ENCODE measurements at places on chromosomes 2 and 18.

DNA sequence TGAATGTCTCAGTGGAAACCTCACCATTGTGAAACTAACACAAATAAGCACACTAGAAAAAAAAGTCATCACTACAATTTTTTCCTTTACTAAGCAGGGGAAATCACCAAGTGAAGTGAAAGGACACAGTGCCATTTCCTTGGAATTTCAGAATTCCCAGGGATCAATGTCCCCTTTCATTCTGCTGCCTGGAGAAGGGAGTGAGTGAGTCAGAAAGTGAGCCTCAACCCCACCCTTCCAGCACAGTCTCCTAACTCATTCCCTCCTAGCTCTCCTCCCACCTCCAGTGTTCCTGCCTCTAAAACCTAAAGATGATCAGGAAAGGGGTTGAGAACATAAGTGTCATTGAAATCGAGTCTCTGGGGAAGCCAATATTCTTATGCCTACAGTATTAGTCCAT lies 608.5 kb downstream of the RNF144A start:
- DNase-seq: no peak

DNA sequence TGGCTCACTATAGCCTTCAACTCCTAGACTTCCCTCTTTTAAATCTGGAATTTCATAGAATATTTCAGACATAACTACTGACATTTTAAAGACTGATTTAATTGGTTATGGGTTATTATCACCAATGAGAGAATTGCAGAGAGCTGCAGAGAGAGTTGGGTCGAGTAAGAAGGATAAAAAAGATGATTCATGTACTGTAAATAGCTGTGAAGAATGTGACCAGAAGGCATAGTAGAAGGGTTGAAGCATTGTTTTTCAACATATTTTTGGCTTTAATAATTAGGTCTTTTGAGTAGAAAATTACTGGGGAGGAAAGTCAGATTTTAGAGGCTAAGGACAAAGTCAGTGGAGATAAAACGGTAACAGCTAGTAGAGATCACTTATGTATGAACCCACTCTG lies 503.2 kb upstream of the SLC8A1 start:
- DNase-seq: no peak

GRCh38 chr2:44623622-44624351 lies 262.0 kb downstream of the CAMKMT start:
- no peak for DNase-seq

DNA sequence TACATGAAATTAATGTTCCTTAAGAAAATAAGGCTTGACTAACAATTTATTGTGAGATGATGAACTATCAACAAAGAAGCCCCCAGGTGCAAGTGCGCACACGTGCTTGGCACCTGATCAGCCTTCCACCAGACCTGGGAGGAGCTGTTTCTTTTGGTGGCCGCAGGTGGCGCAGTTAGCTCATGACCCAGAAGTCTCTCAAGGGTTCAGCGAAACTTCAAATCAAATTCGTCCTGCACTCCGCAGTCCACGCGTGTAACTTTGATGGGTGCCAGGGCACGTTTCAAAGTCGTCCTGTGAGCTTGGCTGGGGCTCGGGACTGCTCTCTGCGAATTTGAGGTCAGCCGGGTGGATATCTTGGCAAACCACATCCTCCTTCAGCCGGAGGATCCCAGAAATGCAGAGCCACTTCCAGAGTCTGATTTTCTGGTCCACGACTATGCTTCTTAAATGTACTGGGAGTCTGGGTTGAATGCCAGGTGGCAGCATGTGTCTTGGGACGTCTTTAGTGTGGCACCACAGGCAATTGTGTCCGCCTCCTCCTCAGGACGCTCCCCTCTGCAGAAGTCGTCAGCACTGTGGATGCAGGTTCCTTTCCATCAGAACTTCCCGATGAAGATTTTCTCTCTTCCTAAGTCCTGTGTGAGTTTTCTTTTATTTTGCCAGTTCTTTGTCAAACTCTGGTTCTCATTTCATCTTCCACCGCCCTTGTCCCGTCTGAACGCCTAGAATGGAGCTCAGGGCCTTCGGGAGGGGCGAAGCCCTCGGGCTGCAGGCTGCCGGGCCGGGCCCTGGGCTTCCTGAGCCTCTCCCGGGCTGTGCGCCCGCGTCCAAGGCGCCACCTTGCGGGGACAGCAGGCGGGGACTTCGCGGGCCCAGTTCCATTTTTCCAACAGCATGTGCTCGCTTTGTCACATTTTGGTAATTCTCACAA lies 61.3 kb upstream of the RAPGEF4 start:
- DNase-seq: no peak

- no peak for DNase-seq
Measured at GRCh38 chr2:29627279-29627711, 294.1 kb downstream of the ALK start.

- DNase-seq: no peak
Measured at GRCh38 chr2:201704536-201704935, 6.1 kb upstream of the MPP4 start.

DNA sequence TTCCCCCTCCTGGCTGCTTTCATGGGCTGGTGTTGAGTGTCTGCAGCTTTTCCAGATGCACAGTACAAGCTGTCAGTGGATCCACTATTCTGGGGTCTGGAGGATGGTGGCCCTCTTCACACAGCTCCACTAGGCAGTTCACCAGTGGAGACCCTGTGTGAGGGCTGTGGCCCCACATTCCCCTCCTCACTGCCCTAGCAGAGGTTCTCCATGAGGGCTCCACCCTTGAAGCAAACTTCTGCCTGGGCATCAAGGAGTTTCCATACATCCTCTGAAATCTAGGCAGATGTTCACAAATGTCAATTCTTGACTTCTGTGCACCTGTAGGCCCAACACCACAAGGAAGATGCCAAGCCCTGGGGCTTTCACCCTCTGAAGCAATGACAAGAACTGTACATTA lies 1386.2 kb upstream of the ACVR2A start:
- no peak for DNase-seq

- no peak for DNase-seq
Measured at GRCh38 chr2:150944315-150944714, 317.3 kb downstream of the RBM43 start.

DNA sequence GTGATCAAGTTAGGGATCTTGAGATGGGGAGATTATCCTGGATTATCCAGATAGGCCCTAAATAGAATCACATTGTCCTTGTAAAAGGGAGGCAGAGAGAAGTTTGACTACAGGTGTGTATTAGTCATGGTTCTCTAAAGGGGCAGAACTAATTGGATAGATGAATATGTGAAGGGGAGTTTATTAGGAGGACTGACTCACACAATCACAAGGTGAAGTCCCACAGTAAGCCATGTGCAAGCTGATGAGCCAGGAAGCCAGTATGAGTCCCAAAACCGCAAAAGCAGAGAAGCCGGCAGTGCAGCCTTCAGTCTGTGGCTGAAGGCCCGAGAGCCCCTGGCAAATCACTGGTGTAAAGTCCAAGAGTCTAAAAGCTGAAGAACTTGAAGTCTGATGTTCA lies 275.8 kb downstream of the KCNS3 start:
- no peak for DNase-seq

DNA sequence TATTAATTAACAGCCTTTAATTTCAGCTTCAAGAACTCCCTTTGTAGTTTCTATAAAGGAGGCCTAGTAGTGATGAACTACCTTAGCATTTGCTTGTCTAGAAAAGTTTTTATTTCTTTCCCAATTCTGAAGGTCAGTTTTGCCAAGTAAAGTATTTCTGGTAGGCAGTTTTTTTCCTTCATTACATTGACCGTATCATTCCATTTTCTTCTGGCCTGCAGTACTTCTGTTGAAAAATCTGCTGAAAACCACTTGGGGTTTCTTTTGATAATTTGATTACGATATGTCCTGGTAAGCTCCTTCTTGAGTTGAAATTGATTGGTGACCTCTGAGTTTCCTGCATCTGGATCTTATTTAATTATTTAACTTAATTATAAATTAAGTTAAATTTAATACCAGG lies 691.8 kb downstream of the TSN start:
- no peak for DNase-seq

DNA sequence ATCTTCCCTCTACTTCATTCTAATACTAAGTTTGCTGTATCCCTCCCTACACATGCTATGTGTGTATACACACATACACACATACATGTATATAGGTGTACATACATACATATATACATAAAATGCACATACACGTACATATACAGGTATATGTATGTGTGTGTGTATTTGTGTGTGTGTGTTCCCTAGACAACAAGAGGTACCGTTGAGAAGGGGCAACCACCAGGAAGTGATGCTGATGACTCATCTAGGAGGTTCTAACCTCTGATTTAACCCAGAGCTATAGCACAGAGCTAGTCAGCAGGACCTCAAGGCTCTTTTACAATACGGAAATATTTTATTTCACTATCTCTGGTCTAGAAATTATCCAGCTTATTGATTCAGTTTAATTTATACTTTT lies 139.2 kb downstream of the LAMA3 start:
- peak; percentile 7 for DNase-seq

DNA sequence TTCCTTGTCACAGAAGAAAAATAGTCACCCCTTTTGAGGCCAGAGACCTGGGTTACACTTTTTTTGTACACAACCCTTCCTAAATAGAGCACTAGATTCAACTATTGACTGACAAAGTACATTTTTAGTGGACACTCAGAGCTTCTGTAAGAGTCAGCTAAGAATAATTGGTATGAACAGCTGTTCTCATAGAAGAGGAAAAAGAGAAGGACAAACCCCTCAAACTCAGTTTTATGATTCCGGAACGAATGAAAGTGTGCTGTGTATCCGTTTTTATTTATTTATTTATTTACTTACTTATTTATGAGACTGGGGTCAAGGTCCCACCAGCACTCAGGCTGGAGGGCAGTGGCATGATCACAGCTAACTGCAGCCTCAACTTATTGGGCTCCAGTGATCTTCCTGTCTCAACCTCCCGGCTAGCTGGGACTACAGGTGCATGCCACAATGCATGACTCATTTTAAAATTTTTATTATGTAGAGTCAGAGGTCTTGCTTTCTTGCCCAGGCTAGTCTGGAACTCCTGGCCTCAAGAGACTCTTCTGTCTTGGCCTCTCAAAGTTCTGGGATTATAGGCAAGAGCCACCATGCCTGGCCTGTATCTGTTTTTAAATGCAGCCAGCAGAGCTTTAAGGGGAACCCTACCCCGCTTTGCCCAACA lies 36.0 kb upstream of the FZD5 start:
- DNase-seq: no peak

DNA sequence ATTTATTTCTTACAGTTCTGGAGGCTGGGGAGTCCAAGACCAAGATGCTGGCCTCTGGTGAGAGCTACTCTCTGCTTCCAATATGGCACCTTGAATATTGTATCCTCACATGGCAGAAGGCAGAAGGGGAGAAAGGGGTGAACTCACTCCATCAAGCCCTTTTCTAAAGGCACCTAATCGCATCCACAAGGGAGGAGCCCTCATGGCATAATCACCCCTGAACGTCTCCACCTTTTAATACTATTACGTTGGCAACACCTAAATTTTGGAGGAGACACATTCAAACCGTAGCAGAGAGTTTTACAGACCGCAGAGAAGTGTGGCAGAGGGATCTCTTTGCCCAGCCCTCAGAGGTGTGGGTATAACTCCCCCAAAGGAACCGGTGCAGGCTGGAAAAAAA lies 142.6 kb upstream of the BCL2L11 start:
- no peak for DNase-seq

GRCh38 chr2:36613801-36614200 lies 15.8 kb upstream of the FEZ2 start:
- DNase-seq: no peak

DNA sequence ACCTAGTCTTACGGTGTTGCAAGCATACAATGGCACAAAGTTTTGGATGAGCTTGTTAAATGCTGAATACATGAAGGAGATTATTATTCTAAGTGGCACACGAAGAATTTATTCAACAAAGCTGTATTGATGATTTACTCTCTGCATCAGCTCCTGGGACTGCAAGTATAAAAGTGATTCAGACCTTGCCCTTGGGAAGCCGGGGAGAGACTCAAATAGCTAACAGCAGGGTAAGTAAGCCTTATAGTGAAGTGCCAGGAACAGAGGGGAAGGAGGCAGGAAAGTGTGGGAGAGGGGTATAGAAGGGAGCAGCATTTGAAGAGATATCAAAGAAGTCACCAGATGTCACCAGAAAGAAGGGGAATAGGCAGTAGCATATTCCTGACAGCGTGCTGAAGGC lies 115.4 kb downstream of the MCFD2 start:
- DNase-seq: no peak

DNA sequence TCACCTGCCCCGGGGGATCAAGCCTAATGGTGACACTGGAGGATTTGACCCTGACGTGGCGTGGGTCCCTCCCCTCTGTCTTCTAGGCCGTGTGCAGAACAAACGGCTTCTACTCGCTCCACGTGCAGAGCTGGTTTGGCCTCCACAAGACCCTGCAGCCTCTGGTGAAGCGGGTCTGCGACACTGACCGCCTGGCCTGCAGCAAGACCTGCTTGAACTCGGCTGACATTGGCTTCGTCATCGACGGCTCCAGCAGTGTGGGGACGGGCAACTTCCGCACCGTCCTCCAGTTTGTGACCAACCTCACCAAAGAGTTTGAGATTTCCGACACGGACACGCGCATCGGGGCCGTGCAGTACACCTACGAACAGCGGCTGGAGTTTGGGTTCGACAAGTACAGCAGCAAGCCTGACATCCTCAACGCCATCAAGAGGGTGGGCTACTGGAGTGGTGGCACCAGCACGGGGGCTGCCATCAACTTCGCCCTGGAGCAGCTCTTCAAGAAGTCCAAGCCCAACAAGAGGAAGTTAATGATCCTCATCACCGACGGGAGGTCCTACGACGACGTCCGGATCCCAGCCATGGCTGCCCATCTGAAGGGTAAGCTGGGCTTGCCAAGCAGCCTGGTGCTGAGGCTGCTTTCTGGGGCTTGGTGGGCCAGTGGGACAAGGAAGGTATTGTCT lies 112.0 kb downstream of the VIT start:
- no peak for DNase-seq

DNA sequence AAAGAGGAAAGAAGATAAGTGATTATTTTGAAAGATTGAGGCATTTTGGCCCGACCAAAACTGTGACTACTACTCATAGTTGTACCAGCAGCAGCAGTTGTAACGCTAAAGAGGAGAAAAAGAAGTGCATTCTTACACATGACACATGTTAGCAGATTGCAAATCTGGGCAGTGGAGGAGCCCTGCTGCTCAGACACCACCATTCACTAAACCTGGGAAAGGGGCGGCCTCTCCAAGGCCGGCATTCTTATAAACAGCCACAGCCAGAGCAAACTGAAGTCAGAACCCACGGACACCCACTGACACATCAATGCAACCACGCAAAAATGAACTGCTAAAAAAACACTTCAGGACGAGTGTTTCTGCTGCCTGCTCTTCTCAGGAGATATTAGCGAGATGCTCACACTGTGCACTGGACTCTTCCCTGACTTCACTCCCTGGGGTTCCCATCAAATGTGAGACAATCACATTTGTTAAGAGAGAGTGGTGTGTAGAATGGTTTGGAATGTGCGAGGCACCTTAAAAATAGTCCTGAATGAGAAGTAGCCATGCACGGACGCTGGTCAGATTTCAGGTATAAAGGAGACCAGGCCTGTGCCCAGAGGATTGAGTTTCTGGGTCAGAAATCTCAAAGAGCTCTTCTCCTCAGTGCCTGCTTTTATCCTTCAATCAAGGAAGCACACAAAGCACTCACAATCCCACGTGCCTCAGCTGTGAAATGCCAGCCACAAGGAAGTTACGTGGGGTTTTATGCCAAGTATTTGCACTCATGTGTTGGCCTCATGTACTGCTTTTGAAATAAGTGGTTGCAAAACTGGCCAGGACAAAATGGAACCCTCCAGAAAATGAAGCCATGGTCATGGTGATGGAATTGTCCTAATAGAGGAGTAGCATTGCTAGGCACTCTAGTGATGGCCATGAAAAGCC lies 83.4 kb downstream of the MTCL1 start:
- no peak for DNase-seq

GRCh38 chr18:12074736-12075135 lies 18.9 kb upstream of the ANKRD62 start:
- DNase-seq: no peak

All from stimulated activated CD8-positive, alpha-beta memory T cell treated with anti-CD3 and anti-CD28 coated beads, Interleukin-4, amount 100 ng/mL, for 4 hours (primary cell).